NCI-H460 (cell line): ENCODE measurements at places on chromosomes 11 and 22. TPM values are rescaled to one million over a fixed set of nuclear protein-coding genes. Genes with fewer than 3 reads are reported as not detected.

GRCh38 chr22:25465949-25466348 is 98.5 kb upstream of the GRK3 start:
- no peak for DNase-seq

The PVALB gene
- total RNA-seq = not detected in 2 replicates

DNA sequence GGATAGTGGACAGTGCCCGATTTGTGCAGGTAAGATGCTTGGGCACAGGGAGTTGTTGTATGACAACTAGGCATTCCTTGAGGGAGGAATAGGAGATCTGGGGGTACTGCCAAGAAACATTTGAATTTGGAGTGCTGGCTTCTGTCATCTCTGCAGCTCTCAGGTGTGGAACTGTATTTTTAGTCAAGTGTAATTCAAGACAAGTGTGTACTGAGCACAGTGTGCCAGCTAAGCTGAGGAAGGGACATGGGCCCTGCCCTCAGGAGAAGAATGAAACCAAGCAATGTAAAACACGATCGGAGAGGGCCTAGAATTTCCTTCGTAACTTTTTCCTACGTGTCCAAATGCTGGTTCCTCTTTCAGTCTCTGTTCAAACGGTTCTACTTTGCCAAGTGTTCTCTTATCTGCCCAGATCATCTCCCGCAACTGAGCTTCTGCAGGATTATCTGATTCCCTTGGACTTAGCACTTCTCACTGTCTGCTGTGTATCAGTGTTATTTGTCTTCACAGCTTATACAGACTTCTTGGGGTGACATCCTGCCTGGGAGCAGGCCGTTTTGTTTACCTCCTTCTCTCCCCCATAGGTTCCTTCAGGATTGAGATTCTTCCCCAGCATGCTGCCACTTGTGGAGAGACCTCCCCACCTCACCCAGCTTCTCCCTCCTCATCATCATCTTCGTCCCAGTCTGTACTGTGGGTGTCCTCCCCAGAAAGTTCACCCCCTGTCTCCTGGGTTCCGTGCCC is 27.6 kb downstream of the ART5 start:
- no peak for DNase-seq

The DDIAS gene
- 10.9 and 12.8 TPM in 2 replicates for total RNA-seq

DNA sequence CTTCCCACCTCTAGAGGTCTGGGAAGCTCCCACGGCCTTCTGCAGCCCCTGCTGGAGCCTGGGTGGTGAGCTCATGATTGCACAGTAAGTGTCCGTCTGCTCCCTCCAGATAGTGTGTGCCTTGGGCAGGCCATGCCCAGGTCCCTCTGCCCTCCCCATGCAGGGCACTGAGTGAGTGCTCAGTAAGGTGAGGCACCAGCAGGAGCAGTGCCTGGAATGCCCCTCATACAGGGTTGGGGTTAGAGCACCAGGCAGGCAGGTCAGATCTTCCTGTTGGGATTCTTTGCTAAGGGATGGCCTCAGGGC is 50.3 kb downstream of the NAT10 start:
- no peak for DNase-seq

- no peak for DNase-seq
These were observed 11.8 kb downstream of the SOX10 start for GRCh38 chr22:37972527-37972926.

GRCh38 chr11:45054956-45055355 is 91.5 kb upstream of the PRDM11 start:
- DNase-seq = no peak
